ENCODE measurements at places on chromosomes 3 and 15.

- no peak for ATAC-seq
These were observed 1.5 kb upstream of the LRIG1 start for GRCh38 chr3:66502245-66502874.

GRCh38 chr3:197706658-197707057 lies 30.0 kb downstream of the RUBCN start:
- no peak for ATAC-seq

GRCh38 chr3:190308154-190308553 lies 14.1 kb downstream of the CLDN1 start:
- ATAC-seq, result no peak

DNA sequence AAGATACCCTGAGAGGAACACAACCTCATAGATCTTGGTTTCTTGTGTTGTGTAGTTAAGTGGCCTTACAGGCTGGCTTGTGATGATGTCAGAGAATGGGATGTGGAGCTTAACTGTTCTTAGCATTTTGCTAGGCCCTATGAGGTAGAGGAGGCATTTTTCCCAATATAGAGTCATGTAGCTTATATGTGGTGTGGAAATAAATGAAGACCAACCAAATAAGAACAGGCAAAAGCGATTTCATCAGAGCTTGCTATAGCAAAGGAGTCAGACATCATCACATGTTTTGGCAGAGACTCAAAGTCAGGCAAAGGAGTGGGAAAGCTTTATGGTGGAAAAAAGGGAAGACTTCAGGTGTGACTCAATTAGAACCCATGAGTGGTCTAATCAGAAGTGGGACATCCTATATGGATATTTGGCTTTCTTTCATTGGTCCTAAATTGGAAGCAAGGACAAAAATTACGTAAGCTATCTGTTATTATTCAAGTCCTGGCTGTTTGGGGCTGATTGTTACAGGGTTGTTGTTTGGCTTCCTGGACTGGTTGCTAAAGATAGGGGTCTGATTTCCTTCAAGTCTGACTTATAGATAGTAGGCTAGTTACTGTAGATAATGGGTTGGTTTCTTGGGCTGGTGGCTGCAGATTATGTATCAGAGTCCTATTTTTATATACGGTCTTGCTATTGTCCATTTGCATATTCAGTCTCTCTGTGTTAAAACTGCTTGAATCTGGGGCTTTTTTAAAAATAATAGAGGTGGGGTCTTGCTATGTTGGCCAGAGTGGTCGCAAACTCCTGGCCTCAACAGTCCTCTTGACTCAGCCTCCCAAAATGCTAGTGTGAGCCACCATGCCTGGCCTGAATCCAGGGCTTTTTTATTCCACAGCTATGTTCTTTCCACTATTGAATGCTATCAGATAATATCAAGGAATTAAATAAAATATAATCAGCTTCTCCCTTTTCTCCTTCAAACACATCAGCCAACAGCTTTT lies 30.3 kb upstream of the SETD2 start:
- ATAC-seq, result no peak

DNA sequence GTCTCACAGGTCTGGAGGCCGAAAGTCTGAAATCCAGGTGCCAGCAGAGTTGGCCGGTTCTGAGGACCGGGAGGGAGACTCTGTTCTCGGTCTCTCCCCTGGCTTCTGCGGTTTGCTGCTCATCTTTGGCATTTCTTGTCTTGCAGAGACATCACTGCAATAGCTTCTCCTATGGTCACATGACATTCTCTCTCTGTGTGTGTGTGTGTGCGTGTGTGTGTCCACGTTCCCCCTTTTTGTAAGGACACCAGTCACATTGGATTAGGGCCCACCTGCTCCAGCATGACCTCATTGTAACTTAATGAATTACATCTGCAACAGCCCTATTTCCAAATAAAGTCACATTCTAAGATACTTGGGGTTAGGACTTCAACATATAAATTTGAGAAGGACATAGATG lies 12.4 kb upstream of the ATP10A start:
- ATAC-seq, result no peak

- ATAC-seq, result no peak
These were observed 166.5 kb upstream of the ATP11B start for GRCh38 chr3:182626484-182627467.

- no peak for ATAC-seq
These were observed 96.2 kb downstream of the HES1 start for GRCh38 chr3:194231929-194232832.

DNA sequence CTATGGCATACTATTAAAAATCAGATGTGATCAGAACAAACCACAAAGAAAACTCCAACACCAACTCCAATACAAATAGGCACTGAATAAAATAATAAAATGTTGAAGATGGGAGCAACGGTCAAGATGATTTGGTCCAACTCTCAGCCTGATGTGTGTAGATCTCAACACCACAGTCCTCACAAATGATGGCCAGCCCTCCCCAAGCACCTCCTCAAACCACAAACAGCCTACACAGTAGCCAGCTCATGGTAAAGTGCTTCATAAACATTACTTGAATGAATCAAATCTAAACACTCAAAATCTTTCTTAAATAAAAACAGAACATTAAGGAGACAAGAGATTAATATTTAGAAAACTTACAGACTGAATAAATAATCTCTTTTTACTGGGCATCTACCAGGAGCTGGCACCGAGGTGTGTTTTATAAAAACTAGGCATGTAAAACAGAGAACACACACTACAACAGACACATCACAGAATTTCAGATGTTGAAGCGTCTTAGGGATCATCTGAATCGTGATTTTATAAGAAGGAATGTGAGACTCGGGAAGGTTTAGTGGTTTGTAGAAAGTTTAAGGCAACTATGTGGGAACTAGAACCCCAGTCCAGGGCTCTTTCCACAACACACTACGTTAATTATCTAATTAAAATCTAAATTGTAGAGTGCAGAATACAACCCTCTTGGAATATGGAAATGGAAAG lies 102.4 kb downstream of the MYLK start:
- ATAC-seq, result peak; percentile 10

GRCh38 chr15:101646672-101647071 lies 5.5 kb downstream of the TM2D3 start:
- ATAC-seq, result no peak

GRCh38 chr3:135272026-135272669 lies 477.1 kb downstream of the EPHB1 start:
- ATAC-seq, result no peak

DNA sequence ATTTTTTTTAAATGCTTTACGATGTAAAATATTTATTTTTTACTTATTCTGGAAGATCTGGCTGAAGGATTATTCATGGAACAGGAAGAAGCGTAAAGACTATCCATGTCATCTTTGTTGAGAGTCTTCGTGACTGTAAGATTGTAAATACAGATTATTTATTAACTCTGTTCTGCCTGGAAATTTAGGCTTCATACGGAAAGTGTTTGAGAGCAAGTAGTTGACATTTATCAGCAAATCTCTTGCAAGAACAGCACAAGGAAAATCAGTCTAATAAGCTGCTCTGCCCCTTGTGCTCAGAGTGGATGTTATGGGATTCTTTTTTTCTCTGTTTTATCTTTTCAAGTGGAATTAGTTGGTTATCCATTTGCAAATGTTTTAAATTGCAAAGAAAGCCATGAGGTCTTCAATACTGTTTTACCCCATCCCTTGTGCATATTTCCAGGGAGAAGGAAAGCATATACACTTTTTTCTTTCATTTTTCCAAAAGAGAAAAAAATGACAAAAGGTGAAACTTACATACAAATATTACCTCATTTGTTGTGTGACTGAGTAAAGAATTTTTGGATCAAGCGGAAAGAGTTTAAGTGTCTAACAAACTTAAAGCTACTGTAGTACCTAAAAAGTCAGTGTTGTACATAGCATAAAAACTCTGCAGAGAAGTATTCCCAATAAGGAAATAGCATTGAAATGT lies 15.6 kb downstream of the THBS1 start:
- ATAC-seq, result no peak

DNA sequence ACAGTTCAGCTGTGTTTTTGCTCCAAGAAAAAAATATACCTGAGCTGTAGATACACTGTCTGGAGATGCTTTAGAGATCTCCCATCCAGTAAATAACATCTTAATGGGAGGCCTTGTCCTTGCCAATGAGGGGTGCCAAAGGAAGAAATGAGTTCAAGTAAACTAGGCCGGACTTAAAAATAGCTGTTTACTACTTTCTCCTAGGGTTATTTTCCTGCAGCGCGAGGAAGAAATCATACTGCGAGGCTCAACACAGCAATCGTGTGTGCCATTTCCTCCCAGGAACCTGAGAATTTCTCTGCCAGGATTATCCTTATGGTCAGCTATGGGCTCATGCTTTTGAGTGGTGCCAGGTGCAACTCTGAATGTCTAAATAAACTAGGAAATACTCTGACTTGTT lies 71.9 kb downstream of the CMTM8 start:
- no peak for ATAC-seq

DNA sequence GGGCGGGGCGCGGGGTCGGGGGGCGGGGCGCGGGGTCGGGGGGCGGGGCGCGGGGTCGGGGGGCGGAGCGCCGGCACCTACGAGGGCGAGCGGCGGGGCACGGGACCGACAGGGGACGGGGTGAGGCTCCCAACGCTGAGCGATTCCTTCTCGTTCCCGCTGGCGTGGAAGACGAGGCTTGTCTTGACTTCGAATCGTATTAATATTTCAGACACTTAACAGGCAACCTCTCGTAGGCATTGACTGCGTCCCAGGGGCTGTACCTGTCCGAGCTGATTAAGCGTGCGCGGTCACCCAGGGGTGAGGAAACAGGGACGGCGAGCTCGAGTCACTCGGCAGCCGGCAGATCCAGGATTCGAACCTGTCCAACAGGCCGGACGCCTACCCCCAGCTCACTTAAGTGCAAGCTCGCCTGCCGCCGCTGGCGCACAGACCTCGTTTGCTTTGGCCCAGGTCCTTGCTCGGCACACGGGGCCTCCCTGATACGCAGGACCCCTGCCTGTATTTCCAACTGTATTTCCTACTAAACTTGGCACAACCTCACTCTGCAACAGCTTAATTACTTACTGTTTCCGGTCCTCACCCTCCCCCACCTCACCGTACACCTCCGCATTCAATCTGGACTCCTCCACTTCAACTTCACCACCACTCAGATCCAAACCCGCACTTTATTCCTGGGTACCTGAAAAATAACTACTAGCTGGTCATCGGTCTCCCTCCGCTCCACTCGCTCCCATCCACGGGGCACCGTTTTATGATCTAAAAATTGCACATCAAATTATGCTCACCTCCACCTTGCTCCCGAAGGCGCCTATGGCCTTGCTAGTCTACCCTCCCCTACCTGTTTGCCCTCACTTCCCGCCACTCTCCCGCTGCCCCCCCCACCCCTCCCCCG lies 722 bp upstream of the ZXDC start:
- ATAC-seq, result peak; percentile 5

DNA sequence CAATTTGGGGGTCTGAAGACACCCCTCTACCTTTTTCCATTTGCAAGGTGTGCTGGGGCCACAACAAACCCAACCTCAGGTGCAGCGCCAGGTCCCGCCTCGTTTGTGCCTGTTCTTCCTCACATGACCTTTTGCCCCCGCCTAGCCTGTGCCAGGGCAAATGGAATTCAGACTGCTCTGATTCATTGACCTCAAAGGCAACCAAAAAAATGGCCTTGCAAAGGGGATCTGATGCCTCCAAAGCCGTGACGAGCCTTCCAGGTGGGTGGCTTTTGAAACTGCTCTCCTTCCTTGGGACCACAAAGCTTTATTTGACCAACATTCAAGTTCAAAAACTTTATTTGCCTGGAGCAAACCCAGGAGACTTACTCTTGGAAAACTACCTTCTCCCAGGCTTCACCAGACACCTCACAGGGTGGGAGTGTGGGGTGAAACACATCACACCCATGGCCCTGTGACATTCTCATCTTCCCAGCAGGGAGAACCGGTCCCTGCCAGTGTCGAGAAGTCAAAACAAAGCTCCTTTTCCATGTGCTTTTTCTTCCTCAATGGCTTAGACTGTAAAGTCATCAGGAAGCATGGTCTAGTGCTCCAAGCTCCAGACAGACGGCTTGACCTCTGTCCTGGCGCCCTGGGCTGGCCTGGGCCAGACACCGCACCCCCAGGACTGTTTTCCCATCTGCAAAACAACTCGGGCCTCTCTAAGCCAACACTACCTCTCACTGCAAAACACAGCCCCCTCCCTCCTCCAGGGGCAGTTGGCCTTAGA lies 103.9 kb upstream of the HES1 start:
- no peak for ATAC-seq

DNA sequence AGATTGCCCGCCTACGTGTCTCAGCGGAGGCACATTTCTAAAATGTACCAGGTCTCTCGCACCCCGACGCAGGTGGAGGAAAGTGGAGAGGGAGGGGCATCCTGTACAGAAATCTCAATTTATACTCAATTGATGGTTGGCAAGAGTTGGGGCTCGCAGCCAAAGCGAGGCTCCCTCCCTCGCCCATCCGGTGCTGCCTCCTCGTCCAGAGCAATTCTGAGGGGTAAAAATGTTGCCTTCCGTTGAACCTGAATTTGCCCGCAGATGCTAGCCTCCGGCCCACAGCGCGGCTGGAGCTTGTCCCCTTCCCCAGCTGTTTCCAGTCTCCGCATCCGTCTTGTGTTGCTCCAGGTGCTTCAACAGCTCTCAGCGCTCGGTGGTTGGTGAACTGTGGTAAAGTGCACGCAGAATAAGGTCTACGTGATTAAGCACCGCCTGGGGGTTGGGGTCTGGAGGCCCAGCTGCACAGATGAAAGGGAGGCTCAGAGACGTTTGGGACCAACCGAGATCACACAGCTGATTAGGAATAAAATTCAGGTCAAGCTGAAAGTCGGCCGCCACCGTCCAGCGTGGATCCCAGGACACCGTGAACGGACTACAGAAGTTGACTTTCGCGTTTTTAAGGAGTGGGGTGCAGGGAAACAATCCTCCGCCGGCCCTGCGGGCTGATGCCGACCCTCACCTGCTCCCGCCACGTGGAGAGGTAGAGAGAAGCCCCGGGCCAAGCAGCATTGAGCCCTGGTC lies 846 bp upstream of the POLG start:
- peak; percentile 25 for ATAC-seq

GRCh38 chr15:82964890-82965289 lies 12.4 kb upstream of the HOMER2 start:
- no peak for ATAC-seq

DNA sequence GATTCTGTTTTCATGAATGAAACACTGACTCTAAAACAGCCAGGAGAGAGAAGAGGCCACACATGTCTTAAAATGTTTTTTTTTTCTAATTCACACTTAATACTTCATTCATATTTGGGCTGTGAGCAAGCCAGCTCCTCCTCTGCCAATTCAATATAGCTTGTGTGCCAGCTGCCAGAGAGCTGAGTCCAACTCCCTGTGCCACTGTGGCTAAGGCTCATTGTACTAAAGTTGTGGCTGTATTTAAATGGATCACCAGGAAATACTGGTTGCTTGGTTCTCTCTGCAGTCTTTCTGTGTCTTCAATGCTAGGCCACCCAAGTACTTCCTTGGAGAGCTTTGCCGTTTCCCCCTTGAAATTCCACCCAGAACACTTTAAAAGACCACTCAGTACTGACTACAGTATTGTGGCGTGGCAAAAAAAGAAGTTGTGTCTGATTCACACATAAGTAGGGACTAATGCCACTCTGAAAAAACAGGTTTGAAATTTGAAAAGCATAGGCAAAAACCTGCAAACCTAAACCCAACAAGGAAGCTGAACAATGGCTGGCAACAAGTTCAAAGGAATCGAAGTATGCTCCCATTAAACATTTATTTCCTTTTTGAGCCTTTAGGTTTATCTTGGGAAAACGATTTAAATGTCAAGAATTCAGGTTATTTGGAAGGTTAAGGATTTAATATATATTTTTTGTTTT lies 524.7 kb downstream of the DIPK2A start:
- ATAC-seq, result no peak

Data from SK-N-SH treated with all-trans-retinoic acid at 6 μM for 48 hours (cell line).